Stimulated activated CD4-positive, alpha-beta T cell treated with anti-CD3 and anti-CD28 coated beads, TNF-alpha, amount 100 ng/mL, for 48 hours (primary cell): ENCODE measurements at places on chromosomes 5 and 9.

DNA sequence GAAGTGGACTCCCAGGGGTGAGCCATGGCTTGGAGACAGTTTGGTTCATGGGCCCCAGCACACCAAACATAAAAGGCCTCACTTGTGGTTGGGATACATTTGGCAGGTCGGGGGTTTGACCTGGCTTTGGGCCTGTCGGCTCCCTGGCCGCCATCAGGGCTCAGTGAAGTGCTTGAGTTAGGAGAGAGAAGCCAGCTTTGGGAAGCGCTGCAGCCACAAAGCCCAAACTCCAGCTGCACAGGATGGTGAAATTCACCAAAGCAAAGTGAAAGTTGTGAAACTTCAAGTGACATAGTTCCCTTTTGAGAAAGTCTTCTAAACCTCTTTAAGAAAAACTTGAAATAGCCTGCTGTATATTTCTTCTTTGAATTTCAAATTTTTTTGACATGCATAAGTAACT lies 27.5 kb downstream of the SLC46A2 start:
- no peak for DNase-seq

GRCh38 chr5:19125956-19126713 lies 861.9 kb downstream of the CDH18 start:
- no peak for DNase-seq

DNA sequence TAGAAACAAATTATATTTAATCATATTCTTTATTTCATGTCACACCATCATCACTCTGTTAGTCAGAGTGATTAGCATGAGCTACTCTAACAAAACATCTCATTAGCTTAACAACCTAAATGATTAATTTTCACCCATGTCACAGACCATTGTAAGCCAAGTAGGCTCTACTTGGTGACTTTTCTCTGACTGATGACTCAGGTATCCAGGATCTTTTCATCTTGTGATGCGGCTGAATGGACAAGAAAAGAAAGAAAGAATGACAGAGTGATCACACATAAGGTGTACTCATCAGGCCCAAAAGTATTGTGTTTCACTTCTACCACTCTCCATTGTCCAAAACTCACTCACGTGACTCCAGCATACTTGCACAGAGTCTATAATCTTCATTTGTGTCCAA lies 299.3 kb downstream of the ANXA1 start:
- no peak for DNase-seq

DNA sequence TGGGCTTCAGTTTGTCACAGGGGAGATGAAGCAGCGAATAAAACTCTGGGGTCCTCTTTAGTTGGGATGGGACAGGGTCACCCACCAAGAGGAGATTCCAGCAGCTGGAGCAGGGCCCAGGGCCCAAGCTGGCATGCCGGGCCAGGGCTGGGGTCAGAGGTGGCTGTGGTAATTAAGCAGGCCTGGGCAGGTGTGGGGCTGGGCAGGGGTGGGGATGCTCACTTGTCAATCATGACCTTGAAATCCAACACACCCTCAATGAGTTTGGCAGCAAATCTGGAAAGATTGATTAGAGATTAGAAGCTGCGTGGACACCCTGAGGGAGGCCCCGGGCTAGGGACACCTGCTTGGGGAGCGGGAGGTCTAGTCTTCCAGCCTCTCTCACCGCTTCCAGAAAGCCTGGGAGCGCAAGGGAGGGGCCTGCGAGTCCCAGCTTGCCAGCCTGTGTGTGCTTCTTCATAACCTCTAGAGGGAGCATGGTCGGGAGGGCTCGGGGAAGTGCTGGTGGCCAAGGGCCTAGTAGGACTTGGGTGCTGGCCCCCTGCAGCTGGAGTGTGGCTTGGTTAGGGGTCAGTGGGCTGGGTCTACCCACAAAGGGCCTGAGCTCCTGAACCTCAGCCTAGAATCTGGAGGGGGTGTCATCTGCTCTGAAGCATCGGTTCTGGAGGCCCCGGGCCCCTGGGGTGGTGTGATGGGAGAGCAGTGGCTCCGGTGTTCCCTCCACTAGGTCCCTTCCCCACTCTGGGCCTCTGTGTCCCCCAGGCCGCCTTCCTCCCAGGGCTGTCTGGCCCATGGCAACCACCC lies 7.6 kb downstream of the CRAT start:
- DNase-seq: no peak
